ENCODE measurements at places on chromosomes 6 and 20.

- no peak for DNase-seq
Measured at GRCh38 chr6:17505767-17506280, 94.3 kb upstream of the FAM8A1 start.

- DNase-seq, result no peak
Measured at GRCh38 chr6:106080763-106081095, 5.4 kb upstream of the PRDM1 start.

DNA sequence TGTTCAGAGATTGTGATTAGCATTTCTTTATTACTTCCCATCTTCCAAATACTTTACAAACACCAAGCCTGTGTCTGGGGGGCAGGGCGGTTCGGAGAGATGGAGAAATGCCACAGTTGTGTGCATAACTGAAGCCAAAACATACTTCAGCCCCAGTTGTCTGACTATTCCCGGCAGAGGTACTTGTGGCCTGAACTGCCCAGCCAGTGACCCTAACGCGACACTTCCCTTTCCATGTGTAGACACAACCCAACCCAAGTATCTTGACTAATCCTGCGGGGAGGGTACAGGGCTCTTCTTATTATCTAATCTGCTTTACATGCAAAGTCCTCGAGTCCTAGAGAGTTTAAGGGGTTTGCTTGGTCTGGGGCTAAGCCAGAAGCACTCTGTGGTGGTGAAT is 46.2 kb downstream of the ISM1 start:
- DNase-seq, result no peak

DNA sequence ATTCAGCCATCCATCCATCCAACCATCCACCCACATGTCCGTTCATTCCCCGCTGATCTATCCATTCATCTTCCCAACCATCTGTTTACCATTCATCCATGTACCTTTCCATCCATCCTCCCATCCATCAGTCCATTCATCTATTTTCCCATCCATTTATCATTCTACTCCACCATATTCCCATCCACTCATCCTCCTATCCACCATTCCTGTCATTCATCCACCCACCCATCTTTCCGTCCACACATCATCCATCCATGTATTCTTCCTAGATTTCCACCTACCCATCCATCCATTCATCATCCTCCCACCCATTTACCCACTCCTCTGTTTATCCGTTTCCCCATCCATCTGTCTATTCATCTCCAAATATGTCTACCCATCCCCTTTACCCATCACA is 6.8 kb downstream of the BPIFB6 start:
- no peak for DNase-seq

- no peak for DNase-seq
Measured at GRCh38 chr6:143005816-143006215, 54.9 kb upstream of the AIG1 start.

DNA sequence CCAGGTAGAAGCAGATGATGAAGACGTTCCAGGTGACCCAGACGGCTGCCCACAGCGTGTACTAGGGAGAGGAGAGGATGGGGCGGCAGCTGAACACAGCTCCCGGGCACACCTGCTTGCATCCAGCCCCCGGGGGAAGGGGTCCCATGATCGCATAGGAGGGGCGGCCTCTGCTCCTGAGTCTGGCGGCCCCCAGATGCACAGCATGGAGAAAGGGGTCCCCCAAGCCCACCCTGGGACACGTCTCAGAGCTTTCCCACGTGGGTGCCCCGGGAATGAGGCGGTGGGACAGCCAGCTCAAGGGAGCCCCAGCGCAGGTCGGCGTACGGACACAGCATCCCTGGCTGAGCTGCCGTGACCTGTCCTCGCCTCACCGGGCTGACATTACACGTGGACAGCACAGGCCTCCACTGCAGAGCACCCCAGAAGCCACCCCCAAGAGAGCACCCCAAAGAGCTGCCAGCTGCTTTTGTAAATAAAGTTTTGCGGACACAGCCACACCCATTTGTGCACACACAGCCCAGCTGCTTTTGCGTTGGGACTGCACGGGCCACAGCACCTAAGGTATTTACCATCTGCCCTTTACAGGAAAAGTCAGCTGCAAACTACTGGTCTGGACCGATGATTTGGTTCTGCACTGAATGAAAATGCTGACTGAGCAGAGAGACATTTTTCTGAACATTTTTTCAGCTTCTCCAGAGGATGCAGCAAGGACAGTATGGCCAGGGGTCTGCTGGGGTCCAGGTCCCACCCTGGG is 5.2 kb downstream of the NKAIN4 start:
- no peak for DNase-seq

GRCh38 chr6:122568797-122569221 is 41.4 kb upstream of the PKIB start:
- DNase-seq, result no peak

GRCh38 chr6:168397012-168397411 is 44.0 kb upstream of the SMOC2 start:
- no peak for DNase-seq

DNA sequence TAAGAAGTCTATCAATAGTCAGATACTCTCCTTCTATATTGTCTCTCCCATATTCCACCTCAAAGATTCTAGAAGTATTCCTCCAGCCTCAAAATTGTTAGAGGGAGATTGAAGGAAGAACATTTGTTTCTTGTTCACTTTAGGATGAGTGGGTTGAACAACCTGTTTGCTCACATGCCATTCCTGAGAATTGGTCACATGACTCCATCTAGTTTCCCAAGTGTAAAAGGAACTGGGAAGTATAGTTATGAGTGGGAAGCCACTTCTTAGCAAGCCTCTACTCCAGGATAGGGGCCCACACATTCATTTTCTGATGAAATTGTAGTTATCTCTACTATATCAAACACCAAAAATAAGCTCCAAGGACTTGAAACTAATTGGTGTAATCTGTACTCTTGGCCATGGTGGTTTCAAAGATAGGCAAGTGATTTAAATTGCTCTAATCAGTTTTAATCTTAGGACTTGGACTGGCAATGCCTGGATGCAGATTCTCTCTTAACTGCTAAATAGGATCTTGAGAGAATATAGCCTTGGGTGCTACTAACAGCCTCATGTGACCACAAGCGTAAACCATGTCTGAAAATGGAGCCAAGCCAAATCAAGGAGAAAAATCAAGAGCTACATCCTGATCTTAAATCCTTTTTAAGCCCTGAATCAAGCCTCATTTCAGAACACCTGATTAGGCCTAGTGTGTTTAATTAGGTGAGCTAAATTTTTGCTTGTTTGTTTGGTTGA is 758.7 kb upstream of the MAN1A1 start:
- DNase-seq, result no peak

DNA sequence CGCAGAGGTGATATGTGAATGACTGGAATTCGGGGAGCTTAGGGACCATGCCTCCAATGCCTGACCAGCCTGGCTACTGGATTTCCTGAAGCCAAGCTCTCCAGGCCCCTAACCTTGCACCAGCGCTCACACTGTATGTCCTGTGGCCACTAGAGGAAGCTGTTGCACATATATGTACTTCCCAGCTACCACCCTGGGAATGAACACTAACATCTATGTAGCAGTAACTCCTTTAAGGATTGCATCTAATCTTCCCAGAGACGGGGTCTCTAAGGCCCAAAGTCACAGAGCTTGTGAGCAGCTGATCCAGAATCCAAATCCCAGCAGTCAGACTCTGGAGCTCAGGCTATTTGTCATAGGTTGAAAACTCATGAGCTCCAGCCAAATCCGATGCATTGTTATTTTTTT is 20.4 kb upstream of the BPIFB1 start:
- DNase-seq, result peak; percentile 68

- DNase-seq, result peak; percentile 45
Measured at GRCh38 chr6:14799928-14800327, 445.9 kb upstream of the JARID2 start.

DNA sequence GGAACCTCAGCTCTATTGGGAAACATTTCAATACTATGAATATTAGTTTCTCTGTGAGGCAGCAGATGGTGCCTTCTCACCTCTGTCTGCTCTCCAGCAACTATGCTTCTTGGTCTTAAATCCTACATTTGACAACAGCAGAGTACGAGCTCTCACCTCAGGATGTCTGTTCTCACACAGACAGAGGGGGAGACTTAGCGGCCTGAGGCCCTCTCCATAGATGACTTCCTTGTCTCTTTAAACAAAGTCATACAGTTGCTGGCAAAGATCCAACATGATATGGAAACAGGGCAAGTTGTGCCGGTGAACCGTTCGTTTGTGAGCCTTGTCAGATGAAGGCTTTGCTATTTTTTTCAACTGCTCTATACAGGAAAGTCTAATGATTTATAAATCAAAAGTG is 43.7 kb upstream of the GABRR1 start:
- no peak for DNase-seq

DNA sequence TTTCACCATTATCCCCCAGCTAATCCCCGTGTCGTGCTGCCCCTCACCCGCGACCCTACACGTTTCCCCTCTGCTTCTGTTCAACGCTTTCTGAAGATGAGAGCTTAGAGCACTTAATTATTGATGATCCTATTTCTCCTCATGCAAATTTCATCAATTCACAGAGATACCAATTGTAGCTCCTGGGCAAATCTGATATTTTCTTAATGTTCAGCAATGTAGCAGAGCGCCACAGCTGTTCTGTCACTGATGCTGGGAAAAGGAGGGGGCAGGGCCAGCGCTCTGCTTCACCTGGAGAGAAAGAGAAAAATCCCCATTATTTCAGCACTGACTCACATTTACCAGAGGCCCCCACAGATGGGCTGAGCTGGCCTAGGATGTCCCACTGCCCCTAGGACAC is 121.2 kb downstream of the TTLL2 start:
- DNase-seq, result no peak

DNA sequence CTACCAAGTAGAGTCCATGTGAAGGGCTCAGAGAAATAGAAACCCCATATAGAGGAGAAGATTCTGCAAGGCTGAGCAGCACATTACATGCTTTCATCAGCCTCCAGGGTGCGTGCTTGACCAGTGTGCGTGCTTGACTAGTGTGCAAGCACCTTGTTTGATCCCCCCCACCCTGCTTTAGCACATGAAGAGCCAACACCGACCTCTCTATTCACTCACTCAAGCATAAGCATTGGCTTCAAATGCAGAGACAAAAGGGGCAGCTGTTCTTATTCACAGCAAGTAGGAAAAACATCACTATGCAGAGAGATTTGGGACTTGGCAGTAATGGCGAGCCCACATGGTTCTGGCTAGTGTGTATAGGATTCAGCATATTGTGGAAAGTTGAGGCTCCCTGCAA is 278.7 kb upstream of the RNF217 start:
- DNase-seq, result no peak

- no peak for DNase-seq
Measured at GRCh38 chr6:118223316-118223715, 316.3 kb downstream of the SLC35F1 start.

DNA sequence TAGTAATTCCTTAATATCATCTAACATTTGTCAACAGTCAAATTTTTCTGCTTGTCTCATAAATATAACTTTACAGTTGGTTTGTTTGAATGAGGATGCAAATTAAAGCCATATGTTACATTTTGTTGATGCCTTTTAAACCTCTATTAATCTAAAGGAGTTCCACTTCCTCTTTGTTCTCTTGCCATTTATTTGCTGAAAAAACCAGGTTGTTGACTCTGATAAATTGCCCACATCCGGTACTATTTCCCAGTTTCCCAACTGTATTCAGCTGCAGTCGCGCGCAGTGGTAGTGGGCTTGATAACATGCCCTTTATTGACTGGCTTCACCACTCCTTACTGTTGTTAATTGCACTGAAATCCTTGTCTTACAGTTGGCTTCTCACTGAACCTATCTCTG is 32.8 kb upstream of the SIRPB2 start:
- no peak for DNase-seq

DNA sequence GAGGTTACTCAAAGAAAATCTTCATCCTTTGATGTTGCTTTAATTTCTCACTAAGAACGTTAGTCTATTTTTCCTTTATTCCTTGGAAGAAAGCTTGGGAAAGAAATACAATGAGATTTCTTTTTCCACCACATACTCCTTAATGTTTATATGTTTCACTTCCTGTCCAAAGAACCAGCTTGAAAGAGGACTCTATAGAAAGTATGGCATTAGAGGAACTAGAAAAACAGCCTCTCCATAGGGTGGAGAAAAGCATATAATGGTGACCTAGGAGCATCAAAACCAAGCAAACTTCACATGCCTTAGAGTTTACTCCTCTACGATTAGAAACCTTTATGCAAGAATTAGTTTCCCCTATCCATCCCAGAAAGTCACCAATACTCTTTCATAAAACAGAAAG is 131.1 kb downstream of the OPRM1 start:
- no peak for DNase-seq

GRCh38 chr6:28981431-28981832 is 23.7 kb downstream of the ZNF311 start:
- no peak for DNase-seq

GRCh38 chr6:7100753-7101081 is 7.0 kb upstream of the RREB1 start:
- DNase-seq, result no peak

DNA sequence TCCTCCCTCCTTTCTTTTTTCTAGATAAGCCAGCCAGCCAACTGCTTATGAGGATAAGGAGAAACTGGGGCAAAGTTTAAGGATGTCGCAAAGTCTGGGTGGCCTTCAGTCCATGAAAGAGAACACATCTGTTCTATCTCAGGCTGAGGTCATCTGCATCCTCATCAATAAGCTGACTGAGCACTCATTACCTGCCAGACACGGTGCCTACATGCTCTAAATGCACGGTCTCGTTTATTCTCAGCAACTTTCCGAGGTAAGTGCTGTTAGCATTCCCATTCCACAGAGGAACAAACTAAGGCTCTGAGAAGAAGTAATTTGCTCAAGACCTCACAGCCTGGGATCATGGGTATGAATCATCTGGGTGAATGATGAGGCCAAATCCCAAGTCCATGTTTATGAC is 133.1 kb downstream of the BCAS1 start:
- DNase-seq, result no peak

DNA sequence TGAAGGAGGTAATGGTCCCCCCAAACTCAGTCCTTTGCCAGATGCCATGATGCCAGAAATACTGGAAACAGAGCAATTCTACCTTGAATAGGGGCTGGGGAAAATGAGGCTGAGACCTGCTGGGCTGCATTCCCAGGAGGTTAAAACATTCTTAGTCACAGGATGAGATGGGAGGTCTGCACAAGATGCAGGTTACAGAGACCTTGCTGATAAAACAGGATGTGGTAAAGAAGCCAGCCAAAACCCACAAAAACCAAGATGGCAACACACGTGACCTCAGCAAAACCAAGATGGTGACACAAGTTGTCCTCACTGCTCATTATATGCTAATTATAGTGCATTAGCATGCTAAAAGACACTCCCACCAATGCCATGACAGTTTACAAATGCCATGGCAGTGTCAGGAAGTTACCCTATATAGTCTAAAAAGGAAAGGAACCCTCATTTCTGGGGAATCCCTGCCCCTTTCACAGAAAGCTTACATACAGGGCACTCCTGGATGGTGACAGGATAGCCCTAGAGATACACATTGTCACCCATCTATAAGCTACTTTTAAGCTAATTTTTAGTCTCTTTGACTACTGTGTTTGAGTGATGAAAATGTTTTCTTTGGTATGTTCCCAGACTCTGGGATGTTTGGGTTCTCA is 979.7 kb downstream of the TBC1D32 start:
- no peak for DNase-seq

DNA sequence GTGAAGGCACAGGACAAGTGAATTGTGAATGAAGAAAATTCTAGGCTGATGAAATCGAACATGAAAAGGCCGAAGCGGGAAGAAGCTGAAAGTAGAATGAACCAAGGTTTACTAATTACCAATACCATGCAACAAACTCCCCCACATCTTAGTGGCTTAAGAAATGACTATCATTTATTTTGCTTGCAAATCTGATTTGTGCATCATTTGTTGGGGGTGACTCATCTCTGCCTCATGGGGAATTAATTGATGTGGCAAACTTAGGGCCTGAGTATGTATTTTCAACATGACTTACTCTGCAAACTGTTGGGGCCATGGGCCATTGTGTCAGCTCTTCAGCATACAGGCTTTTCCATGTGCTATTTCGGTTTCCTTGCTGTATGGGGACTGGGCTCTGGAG is 26.8 kb downstream of the PPP1R14C start:
- no peak for DNase-seq
